ENCODE measurements at places on chromosomes 7 and 10.

DNA sequence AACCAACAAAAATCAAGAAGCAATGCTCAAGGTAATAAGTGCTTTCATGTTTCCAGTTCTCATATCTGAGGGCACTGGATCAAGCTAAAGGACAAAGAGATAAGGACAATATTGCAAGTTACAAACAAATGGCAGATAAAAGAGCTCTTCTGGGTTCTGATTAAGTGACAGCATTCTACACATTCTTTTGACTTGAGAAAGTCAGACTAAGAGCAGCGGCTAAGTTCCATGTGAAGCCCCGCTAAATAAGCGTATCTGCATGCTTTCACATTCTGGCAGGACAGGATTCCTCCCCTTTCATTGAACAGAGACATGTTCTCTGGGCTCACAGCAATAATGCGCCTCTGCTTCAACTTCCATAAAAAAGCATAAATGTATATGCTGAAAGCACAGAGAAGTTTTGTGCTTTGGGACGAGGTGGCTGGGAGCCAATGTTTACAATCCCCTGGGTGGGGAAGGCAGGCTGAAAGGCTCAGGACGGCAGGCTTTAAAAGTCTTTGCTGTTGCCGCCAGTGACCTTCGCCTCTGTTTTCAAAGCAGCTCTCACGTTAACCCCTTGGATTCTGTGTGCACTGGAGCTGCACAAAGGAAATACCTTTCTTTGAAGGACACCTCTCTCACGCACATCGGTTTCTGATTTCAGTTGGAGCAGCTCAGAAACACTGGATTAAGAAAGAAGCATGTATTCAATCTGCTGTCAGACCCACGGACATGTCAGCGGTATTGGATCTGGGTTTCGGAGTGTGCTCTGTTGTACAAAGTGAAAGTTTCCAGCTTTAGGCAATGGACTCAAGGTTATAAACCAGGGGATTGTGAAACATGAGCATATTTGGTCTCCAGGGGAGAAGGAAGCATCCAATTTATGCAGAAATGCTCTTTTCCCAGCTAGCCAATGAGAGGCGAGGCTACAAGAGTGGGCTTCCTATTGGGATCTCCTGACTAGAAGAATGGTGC lies 105.4 kb upstream of the FAM133B start:
- DNase-seq = no peak

GRCh38 chr7:105538339-105538738 lies 6.3 kb downstream of the RINT1 start:
- DNase-seq = no peak

- DNase-seq = no peak
Measured at GRCh38 chr10:121961456-121961855, 13.6 kb downstream of the NSMCE4A start.

GRCh38 chr10:44197646-44198045 lies 187.3 kb downstream of the CXCL12 start:
- no peak for DNase-seq

DNA sequence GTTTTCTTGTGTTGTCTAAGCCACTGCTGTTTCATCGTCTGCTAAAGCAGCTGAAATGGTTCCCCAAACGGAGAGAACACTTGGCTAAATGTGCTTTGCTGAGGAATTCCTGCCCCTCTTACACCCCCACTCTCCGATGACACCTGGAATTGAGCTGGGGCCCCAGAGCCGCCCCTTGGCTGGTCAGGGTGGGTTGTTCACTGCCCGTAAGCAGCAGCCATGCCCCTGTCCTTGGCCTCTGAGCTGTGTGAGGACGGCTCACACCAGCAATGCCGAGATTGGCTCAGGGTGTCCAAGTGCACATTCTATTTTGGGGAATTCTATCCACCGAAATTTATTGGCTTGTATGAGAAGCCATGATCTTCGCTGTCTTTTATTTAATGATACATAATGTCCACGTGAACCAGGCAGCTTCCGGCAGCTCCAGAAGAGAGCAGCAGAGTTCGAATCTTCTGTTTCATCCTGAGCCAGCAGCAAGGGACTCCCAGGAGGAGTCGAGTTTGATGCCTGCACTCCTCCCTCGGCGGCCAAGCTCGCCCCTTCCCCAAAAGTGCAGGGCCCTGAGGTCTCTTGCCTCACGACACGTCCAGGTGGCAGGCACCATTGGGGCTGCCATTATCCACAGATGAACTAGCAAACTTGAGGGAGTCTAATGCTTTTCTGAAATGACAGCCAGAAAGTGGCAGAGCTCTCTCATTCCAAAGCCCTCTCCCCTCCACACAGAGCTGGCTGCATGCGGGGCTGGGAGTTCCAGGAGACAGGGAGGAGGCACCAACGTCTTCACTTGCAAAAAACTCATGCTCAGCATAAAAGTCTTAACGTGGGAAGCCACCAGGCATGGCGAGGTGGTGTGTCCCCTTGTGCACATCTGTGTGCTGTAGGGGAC lies 114.0 kb downstream of the WDR37 start:
- no peak for DNase-seq

- peak; percentile 1 for DNase-seq
Measured at GRCh38 chr7:81025360-81025759, 106.5 kb upstream of the SEMA3C start.

DNA sequence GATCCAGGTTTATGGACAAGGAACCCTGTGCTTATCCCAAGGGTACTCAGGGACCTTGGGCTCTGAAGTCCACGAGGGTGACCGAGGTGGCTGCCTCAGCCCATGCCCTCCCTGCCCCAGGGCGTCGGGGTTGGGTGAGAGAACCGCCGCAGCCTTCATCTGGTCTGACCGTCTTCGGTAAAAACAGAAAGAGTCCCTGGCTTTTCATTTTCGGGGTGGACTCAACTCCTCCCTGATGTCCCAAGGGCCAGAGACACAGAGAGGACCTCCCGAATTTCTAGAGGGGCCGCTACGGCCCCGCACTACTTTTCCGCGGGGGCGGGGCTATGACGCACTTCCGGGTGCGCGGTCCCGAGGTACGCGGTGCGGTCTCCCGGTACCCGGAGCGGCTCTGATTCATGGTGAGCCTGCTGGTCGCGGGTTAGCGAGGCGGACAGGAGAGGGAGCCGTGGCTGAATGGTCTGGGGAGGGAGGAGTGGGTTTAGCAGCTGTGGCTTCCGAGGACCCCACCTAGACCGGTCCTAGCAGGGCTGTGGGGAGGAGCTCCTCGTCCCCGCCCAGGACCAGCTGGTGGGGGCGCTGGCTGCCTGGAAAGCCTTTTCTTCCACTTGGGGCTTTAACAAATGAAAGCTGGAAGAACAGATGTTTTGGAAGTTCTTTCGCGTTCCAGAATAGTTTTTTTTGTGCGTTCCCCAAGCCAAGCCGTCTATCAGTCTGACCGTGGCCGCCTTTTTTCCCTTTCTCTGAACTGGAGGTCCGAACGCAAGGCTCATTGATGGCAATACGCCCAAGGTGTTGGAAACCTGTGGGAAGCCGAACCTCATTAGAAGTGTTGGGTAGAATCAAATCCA lies at the start of gene ZSCAN21:
Gene ZSCAN21, plus strand, starts transcription at position 334 of the 851 bp plus-strand sequence. CDS start 7,233 bp downstream, outside the sequence.
- DNase-seq = peak; percentile 24

All from pulmonary artery endothelial cell (primary cell).